ENCODE measurements at places on chromosomes 2 and 18. TPM values are rescaled to one million over a fixed set of nuclear protein-coding genes. Genes with fewer than 3 reads are reported as not detected.

DNA sequence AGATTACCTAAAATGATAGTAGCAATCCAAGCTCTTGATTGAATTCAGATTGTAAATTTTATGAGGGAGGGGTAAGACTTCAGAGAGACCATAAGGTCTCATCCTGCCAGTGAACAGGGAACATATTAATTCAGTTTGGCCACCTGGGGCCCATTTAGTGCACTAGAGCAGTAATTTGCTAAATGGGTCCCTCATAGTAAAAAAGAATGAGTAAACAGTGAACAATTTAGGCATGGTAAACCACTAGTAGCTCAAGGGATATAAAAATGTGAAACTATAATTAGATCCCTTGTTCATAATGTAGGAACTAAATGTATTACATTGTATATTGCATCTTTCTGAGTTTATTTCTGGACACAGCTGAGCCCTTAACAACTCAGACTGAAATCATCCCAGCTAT is 4.9 kb upstream of the PHLPP1 start:
- no peak for ATAC-seq

DNA sequence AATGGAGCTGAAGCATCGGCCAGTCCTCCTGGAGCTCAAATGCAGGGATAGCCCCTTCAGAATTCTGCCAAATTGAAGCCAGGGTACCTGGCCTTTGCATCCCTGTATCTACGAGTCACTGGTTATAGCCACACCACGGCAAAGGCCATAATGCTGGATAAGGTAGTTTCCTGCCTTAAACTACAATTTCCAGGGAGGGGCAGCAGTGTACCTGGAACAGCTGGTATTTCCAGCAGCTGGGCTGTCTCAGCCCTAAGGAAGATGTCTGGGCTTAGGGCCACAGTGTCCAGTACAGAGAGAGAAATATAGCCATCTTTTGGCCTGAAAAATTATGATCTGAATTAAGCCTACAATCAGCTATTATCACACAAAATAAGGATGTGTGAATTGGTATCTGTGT is 180.3 kb downstream of the GCA start:
- no peak for ATAC-seq

DNA sequence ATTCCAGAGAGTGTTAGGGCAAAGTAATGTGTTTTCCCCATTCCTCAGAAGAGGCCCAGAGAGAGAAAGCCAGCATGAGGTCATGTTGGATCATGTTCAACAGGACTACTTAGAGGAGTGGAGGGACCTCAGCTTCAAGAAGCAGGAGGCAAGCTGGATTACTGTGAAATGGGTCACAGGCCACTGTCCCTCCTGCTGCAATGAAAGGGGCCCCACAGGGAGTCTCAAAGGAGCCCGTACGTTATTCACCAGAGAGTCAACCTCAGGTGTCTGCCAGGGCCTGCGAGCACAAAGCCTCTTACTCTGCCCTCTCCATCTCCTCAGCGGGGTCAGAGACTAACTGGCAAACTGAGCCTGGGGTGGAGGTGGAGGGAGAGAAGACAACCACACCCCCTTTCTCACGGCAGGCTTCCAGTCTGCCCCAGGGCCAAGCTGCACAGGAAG is 27.2 kb upstream of the ACYP2 start:
- no peak for ATAC-seq

- ATAC-seq, result no peak
Measured at GRCh38 chr18:75048776-75049454, 160.0 kb downstream of the PTGR3 start.

GRCh38 chr2:97669448-97669847 is at the start of gene C2orf92:
C2orf92 (plus strand) TSS chr2:97669713; CDS start chr2:97669789, 76 bp downstream.
- no peak for ATAC-seq

GRCh38 chr2:36708041-36708741 is 11.7 kb downstream of the VIT start:
- ATAC-seq, result peak; percentile 68

- ATAC-seq, result no peak
Measured at GRCh38 chr2:37579192-37579713, 92.2 kb downstream of the CDC42EP3 start.

DNA sequence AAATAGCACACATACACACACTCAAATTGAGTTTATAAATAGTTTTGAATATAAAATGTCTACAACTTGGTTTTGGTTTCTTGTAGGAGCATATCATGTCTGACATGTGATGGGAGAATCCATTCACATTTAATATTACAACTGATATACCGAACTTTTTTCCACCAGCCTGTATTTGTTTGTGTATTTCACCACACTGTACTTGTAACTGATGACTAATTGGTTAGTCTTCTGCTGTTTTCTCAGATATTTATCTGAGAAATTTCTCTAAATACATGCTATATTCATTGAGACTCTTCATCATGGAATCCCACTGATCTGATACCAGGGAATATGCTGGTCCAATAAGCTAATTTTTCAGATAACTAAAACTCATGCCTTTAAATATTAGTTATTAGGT is 56.3 kb upstream of the UBXN4 start:
- no peak for ATAC-seq

GRCh38 chr2:99692785-99693184 is 203.0 kb upstream of the REV1 start:
- ATAC-seq, result no peak

DNA sequence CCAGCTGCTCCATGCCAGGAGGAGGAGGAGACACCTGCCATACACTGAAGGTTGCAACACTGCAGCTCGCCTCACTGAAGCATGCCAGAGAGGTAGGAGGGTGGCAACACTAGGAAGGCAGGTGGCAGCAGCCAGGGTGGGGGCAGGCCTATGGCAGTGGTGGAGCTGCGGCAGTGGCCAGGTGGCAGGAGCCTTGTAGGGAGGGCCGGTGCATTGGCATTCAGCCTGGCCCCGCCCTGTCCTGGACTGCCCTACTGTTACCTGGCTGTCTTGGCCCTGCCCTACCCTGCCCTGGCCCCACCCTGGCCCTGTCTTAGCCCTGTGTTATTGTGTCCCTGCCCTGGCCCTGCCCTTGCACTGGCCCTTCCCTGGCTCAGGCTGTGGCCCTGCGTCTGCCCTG is 7.4 kb upstream of the ANKRD62 start:
- ATAC-seq, result no peak

DNA sequence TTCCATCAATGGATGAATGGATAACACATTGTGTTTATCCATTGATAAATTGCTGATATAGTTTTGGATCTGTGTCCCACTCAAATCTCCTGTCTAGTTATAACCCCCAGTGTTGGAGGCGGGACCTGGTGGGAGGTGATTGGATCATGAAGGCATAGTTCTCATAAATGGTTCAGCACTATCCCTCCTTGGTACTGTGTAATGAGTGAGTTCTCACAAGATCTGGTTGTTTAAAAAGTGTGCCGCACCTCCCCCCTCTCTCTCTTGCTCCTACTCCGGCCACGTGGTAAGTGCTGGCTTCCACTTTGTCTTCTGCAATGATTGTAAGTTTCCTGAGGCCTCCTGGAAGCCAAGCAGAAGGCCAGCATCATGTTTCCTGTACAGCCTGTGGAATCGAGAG is 23.9 kb upstream of the SPATA3 start:
- ATAC-seq, result no peak

DNA sequence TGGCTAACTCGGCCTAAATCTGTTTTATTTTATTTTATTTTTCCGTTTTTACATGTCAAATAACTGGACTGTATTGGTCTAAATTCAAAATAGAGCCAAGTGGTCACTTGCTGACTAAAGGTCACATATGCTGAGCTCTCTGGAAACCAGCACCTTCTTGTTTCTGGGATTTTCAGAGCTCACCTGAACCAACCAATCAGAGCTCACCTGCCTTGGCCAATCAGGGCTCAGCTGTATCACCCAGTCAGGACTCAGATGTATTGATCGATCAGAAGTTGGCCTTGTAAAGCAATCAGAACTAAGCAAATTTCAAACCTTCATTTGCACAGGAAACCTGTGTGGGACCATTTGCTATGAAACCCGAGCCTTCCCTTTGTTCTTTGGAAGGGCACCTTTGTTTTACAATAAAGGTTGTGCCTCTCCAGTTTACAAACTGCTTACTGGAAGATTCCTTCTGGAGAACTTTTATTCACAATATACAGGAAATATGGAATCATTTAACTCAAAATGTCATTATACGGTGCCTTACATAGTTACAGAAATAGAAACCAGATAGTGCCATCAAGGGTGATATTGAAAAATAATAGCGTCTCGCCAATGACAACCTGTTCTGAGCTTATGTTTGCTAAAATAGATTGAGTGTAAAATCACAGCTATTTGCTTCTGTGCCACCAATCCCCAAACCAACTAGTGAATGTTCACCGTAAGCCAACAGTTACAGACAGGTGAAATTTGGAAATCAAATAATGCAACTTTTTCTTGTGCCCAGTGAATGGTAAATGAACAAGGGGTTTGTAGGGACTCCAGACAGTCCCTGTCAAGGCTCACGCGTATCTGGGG is 17.3 kb upstream of the PSD4 start:
- no peak for ATAC-seq

- ATAC-seq, result no peak
Measured at GRCh38 chr18:52009958-52010357, 330.0 kb upstream of the DCC start.

- ATAC-seq, result no peak
Measured at GRCh38 chr2:55547001-55547400, 27.5 kb downstream of the CFAP36 start.

GRCh38 chr2:96809951-96810782 is 5.9 kb upstream of the CNNM3 start:
- no peak for ATAC-seq

GRCh38 chr2:4507661-4508060 is 804.3 kb downstream of the DCDC2C start:
- no peak for ATAC-seq

DNA sequence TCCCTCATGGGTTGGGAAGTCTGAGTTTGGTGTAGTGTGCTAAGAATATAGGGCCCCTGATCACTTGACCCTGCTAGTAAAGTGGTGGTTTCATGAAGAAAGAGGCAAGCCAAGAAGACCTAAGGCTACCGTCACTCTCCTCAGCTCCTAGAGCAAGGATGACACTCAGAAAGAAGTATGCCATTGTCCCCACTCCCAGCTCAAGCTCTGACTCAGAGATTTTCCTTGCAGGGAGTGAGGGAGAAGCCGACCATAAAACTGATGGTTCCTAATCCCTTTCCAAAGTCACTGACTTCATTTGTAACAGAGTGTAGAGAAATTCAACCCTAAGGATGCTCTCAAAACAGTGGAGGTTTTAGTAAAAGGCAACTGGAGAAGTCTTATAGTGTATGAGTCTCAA is 80.9 kb downstream of the ICA1L start:
- no peak for ATAC-seq

DNA sequence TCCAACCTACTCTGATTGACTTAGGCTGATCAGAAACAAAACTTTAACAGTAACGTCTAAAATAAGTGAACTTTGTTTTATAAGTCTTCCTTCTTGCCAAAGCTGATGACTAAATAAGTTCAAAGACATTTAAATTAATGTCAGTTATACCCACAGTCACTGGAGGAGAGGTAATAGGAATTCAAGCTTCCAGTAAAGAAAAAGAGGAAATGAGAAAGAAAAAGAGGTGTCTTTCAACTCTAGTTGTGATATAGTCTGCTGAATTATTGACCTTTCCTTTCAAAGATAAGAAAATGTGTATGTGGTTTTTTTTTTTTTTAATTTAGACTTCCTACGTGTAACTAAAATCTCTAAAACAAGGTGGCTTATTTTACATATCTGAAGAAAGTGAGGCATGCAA is 191.5 kb downstream of the SLC8A1 start:
- ATAC-seq, result no peak

DNA sequence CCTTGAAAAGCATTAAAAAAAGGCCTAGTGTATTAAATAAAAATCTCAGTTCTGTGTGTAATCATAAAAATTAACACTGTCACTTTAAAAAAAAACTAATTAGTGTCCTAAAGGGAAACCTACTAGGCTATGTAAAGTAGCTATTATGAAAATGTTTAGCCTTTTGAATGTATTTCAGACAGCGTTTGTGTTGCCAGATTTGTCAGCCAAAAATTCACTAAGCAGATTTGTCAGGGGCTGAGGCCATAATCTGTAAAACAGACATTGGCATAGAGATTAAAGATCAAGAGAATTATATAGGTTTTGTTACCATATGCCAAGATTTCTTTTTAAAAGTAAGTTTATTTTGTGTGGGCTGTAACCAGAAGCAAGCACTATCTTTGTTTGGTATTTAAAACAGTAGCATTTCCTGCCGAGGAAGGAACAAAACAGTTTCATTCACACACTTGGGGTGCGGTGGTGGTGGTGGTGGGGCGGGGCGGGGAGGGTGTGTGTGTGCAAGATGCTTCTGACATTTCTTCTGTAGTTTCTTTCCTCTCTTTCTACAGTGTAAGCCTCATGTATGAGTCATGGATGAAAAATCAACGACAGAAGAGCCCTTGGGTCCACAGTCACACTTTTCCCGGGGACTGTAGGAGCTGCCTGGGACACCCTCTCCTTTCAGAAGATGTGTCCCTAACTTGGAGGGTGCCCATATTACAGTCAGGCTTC is 328.5 kb upstream of the FANCL start:
- no peak for ATAC-seq

DNA sequence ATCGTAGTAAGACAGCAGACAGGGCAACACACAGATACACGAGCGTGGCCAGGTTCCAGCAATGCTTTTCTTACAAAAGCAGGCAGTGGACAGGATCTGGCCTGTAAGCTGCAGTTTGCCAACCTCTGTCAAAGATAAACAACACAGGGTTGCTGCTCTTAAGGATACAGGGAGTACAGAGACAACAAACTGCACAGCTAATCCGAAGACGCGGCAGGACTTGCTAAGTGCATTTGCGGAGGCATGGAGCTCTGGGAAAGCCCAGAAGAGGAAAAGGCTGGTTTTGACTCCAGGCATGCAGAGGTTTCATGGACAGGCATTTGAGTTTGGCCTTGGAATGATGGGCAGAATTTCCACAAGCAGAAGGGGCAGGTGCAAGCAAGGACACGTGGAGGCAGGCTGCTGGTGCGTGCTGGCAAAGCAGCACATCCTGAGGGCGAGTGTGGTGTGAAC is 24.4 kb downstream of the SERTAD2 start:
- ATAC-seq, result no peak

Gene ATP5MC3
- total RNA-seq, result 151 TPM

Gene CCL20
- not detected for total RNA-seq

Gene INHBB
- total RNA-seq, result 0.31 TPM

Gene IL18RAP
- 0.89 TPM for total RNA-seq

Gene STAT4
- 0.62 TPM for total RNA-seq

Gene UGT1A5
- total RNA-seq, result not detected

Gene TLX2
- total RNA-seq, result not detected

Gene MGAT4A
- 12.7 TPM for total RNA-seq

Gene NDC80
- 0.54 TPM for total RNA-seq

Gene RPRM
- total RNA-seq, result 2.6 TPM

Gene TEX261
- 24.6 TPM for total RNA-seq

Gene COL5A2
- 67.1 TPM for total RNA-seq

Gene ARHGAP28
- total RNA-seq, result 0.47 TPM

Gene ZNF396
- total RNA-seq, result 4.1 TPM

Gene LONRF2
- 23.8 TPM for total RNA-seq

Gene ADRA2B
- 2.1 TPM for total RNA-seq

Gene RFX8
- not detected for total RNA-seq

Gene SLC40A1
- 32.1 TPM for total RNA-seq

Gene MYL1
- total RNA-seq, result not detected
